ENCODE measurements at places on chromosomes 1 and 21.

DNA sequence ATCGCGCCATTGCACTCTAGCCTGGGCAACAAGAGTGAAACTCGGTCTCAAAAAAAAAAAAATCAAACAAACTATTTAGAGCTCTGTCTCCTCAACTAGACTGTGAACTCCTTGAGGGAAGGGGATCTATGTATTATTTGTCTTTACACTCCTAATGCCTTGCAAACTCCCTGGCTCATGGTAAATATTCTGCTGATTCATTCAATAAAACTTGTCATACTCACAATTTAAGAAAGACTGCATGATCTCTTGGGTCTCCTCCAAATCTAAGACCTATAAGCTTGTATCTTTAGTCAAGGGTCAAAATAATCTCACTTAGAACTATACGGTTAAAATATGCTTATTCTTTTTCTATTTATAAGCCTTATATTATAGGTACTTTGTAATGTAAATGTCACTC, 90.3 kb upstream of the NR5A2 start:
- no peaks in the 10 kb centered on the region for H3K36me3 ChIP-seq
- H3K27ac ChIP-seq, result no peak overlapping the region
- no peaks in the 10 kb centered on the region for H3K4me1 ChIP-seq
- H3K4me3 ChIP-seq, result no peak overlapping the region

- no peaks in the 10 kb centered on the region for H3K4me1 ChIP-seq
- H3K36me3 ChIP-seq, result no peaks in the 10 kb centered on the region
- H3K27ac ChIP-seq, result no peak overlapping the region
Measured at GRCh38 chr1:153099461-153100045, 5.2 kb upstream of the SPRR2E start.

GRCh38 chr1:38576241-38576640, 283.3 kb downstream of the RRAGC start:
- H3K4me3 ChIP-seq, result no peak overlapping the region
- peaks cover 22% of the 10 kb centered on the region for H3K27me3 ChIP-seq
- DNase-seq, result no peak
- no peaks in the 10 kb centered on the region for H3K4me1 ChIP-seq
- H3K27ac ChIP-seq, result no peak overlapping the region
- H3K36me3 ChIP-seq, result no peaks in the 10 kb centered on the region

GRCh38 chr1:198447468-198447867, 93.0 kb downstream of the ATP6V1G3 start:
- no peaks in the 10 kb centered on the region for H3K27me3 ChIP-seq
- no peak overlapping the region for H3K4me3 ChIP-seq
- H3K4me1 ChIP-seq, result peaks cover 5% of the 10 kb centered on the region

DNA sequence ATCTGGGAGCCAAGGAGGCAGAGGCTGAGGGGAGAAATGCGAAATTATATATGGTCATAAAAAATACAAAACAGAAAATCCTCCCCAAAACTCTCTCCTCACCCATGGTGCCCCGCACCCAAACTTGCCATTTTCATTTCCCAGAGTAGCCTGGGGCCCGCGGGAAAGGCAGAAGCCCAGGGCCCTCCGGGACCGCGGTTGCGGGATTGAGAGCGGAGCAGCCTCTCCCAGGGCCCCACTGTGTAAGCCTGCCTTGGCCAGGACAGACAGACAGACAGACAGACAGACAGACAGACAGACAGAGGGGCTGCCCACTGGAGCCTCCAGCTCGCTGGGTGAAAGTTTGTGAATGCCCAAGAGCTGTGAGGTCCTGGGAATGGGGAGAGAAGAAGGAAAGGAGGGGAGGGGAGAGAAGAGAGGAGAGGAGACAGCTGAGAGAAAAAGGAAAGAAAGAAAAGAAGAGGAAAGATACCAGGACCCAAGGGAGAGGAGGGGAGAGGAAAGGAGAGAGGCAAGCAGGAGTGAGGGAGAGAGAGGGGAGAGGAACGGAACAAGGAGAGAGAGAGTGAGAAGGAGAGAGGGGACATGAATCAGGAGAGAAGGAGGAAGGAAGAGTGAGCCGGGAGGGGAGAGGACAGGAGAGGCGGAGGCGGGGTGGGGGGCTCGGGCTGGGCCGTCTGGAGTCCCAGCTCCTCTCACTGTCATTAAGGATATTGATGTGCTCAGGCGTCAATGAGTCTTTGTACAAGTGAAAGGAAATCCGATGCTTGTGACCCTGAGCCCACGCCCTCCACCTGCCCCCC, 69.3 kb upstream of the CASZ1 start:
- peaks cover 16% of the 10 kb centered on the region for H3K4me1 ChIP-seq
- no peak overlapping the region for H3K4me3 ChIP-seq
- H3K36me3 ChIP-seq, result no peaks in the 10 kb centered on the region
- no peaks in the 10 kb centered on the region for H3K27me3 ChIP-seq

GRCh38 chr1:8815582-8816151, 1.8 kb downstream of the RERE start:
- H3K27ac ChIP-seq, result peak overlapping the region; percentile 93
- no peaks in the 10 kb centered on the region for H3K36me3 ChIP-seq
- H3K4me3 ChIP-seq, result peak overlapping the region; percentile 89

GRCh38 chr1:56477164-56478111, 101.9 kb downstream of the PLPP3 start:
- H3K4me1 ChIP-seq, result no peaks in the 10 kb centered on the region
- H3K27me3 ChIP-seq, result 0 out of 2 replicates have a peak, but pooled peaks cover 4% of the 10 kb centered on the region
- H3K27ac ChIP-seq, result no peak overlapping the region
- H3K36me3 ChIP-seq, result no peaks in the 10 kb centered on the region
- H3K4me3 ChIP-seq, result peak overlapping the region; percentile 52
- DNase-seq, result no peak

GRCh38 chr21:14072761-14073535, 137.8 kb downstream of the LIPI start:
- H3K4me3 ChIP-seq, result no peak overlapping the region
- no peaks in the 10 kb centered on the region for H3K4me1 ChIP-seq
- H3K27ac ChIP-seq, result no peak overlapping the region
- no peaks in the 10 kb centered on the region for H3K27me3 ChIP-seq
- H3K36me3 ChIP-seq, result no peaks in the 10 kb centered on the region

GRCh38 chr1:241551759-241552638, 19.8 kb downstream of the KMO start:
- DNase-seq, result no peak
- no peak overlapping the region for H3K27ac ChIP-seq
- no peaks in the 10 kb centered on the region for H3K27me3 ChIP-seq
- no peaks in the 10 kb centered on the region for H3K4me1 ChIP-seq
- H3K4me3 ChIP-seq, result no peak overlapping the region

DNA sequence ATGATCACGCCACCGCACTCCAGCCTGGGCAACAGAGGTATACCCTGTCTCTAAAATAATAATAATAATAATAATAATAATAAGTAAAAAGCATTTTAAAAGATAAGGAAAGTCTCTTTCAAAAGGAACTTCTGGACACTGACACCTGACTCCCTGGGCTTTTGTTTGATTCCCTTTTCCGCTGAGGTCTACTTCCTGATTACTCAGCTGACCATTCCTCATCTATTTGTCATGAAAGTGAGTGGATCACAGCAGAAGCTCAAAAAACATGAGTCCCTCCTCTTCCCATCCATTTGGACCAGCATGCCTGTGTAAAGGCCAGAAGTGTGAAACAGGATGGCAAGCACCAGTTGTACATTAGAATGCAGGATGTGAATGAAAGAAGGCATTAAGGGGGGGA, 61.1 kb upstream of the FBXO28 start:
- no peak overlapping the region for H3K4me3 ChIP-seq
- no peaks in the 10 kb centered on the region for H3K36me3 ChIP-seq
- H3K27ac ChIP-seq, result no peak overlapping the region
- H3K27me3 ChIP-seq, result no peaks in the 10 kb centered on the region
- no peaks in the 10 kb centered on the region for H3K4me1 ChIP-seq
- DNase-seq, result peak; percentile 62

DNA sequence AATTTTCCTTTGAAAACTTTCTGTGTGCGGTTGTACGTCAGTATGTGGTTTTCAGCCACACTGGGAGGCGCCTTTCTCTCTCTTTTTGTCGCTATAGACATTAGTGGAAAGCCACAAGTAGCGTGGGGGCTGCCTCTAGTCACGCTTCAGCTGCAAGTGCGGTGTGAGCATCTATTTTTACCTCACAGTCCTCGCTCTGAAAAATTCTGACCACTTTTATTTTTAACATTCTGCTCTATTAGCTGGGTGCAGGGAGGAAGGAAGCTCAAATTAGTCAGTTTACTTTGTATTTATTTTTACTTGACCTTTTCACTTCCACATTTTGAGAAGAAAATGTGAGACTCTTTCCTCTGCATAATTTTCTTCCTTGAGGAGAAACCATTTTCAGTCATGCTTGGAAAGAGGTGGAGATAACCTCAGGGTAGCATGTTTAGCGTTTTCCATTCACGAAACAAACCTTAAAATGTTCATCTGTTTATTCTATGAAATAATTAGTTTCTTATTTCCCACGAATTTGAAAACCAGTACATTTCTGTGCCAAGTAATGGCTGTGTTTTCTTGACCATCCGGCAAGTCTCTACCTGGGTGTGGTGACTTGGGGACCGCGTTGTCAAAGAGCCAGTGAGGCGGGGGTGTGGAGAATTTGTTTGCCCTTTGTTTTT, 35.6 kb downstream of the ADARB1 start:
- no peak overlapping the region for H3K4me3 ChIP-seq
- no peak for DNase-seq
- H3K27me3 ChIP-seq, result no peaks in the 10 kb centered on the region

DNA sequence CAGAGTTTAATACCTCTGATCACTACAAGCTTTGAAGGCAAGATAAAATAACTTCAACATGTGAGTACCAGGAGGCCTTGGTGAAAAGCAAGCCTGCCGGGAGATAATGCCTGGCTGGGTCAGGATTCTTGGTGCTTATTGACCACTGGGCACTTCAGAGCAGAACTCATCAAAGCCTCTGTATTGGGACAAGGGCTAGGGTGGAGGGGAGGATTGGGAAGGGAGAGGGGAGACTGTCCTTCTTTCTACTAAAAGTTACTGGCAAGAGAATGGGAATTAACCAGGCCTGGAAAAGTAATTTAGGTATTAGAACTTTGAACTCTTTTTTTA, 35.2 kb downstream of the NEK2 start:
- H3K4me3 ChIP-seq, result peak overlapping the region; percentile 15
- no peak for DNase-seq

GRCh38 chr1:51976846-51977602, 13.5 kb downstream of the RAB3B start:
- no peak for DNase-seq
- no peaks in the 10 kb centered on the region for H3K27me3 ChIP-seq
- H3K4me1 ChIP-seq, result no peaks in the 10 kb centered on the region
- no peak overlapping the region for H3K4me3 ChIP-seq
- no peak overlapping the region for H3K27ac ChIP-seq

DNA sequence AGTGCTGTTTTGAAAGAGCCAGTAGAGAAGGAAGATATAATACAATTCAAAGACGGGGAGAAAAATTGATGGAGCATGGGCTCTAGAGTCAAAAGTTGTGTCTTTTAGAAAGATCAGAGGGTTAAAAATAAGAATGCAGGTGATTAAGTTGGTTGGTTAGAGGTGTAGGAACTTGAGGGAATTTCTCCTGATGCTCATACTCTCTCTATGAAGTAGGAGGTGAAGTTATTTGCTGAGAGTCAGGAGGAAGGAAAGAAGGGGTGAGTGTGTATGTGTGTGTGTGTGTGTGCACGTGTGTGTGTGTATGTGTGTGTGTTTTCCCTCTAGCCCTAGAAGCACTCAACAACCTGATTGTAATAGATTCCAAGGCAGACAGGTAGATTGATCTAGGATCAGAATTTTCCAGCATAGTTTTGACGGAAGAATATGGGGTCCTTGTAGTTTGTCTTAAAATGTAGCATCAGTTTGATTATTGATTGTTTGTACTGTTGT, 88.3 kb upstream of the MACF1 start:
- no peaks in the 10 kb centered on the region for H3K36me3 ChIP-seq
- H3K27me3 ChIP-seq, result no peaks in the 10 kb centered on the region

DNA sequence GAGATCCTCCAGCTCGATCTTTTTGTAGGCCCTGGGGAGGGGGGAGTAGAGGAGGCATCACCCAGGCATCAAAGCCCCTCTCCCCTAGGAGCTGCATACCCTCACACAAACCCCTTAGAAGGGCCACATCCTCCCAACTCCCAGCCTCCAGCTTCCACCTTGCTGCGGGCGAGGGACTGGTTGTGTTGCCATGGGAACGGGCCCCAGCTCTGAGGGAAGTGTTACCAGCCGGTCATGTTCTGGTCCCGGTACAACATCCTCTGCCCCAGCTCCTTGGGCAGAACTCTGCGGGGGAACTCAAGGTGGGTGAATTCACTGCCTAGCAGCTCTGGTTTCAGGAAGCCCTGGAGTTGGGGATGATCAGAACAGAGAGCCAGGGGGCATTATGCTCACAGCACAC, 4.1 kb downstream of the PPM1J start:
- no peak overlapping the region for H3K27ac ChIP-seq
- H3K4me1 ChIP-seq, result peaks cover 4% of the 10 kb centered on the region
- no peaks in the 10 kb centered on the region for H3K27me3 ChIP-seq
- H3K4me3 ChIP-seq, result no peak overlapping the region
- DNase-seq, result no peak

DNA sequence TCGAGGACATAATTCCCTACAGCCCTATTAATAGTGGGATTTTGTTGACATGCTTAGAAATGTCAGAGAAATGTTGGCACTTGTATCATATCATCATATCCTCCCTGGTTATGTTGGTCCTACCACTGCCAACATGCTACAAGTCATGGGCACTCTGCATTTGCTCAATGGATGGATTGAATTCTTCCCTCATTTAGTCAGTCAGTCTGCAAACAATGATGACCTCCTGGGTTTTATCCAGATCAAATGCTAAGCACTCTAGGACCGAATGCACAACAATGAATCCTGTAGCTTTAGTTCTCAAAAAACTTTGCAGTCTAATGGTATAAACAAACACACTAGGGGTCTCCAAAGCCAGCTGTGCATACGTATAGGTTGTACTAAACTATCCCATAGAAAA, 357.2 kb upstream of the DPYD start:
- H3K27ac ChIP-seq, result no peak overlapping the region
- no peaks in the 10 kb centered on the region for H3K4me1 ChIP-seq
- no peaks in the 10 kb centered on the region for H3K27me3 ChIP-seq

DNA sequence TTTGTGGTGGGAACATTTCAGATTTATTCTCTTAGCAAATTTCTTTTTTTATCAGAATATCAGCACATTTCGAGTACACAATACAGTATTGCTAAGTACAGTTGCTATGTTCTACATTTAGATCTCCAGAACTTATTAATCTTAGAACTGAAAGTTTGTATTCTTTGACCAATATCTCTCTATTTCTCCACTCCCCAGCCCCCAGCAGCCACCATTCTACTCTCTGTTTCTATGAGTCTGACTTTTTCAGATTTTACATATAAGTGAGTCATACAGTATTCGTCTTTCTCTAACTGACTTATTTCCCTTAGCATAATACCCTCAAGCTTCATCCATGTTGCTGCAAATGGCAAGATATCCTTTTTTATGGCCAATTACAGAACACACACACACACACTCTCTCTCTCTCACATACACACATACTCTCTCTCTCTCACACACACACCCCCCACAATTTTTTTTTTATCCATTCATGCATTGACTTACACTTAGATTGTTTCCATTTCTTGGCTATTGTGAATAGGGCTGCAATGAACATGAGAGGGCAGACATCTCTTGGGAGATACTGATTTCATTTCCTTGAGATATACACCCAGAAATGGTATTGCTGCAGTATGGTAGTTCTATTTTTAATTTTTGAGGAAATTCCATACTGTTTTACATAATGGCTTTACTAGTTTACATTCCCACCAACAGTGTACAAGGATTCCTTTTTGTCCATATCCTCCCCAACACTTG, 15.7 kb downstream of the RPTN start:
- no peak overlapping the region for H3K4me3 ChIP-seq
- H3K4me1 ChIP-seq, result no peaks in the 10 kb centered on the region
- peaks cover 4% of the 10 kb centered on the region for H3K27me3 ChIP-seq
- no peak for DNase-seq
- no peaks in the 10 kb centered on the region for H3K36me3 ChIP-seq
- no peak overlapping the region for H3K27ac ChIP-seq

- H3K27me3 ChIP-seq, result no peaks in the 10 kb centered on the region
- no peak overlapping the region for H3K27ac ChIP-seq
Measured at GRCh38 chr1:14128096-14128495, 428.1 kb downstream of the PRDM2 start.

Measured in Panc1 (cell line).